Breast epithelium (tissue), 4 donors: ENCODE measurements at places on chromosomes 6 and 20. TPM values are rescaled to one million over a fixed set of nuclear protein-coding genes. Genes with fewer than 3 reads are reported as not detected.
A peak's percentile ranks its signal among the peaks of the same experiment; 100 is the strongest.

EEF1A2 gene
- 4.8 TPM for total RNA-seq

BPIFA1 gene
- total RNA-seq, result not detected

SEL1L2 gene
- total RNA-seq, result 7.4 TPM

SLX4IP gene
- 6.9 TPM for total RNA-seq

ZNF337 gene
- 25.9 TPM for total RNA-seq

FGD2 gene
- total RNA-seq, result 51.4 TPM

SLC32A1 gene
- not detected for total RNA-seq

LY6G6F gene
- total RNA-seq, result not detected

PPP1R14C gene
- 5.6 TPM for total RNA-seq

DNA sequence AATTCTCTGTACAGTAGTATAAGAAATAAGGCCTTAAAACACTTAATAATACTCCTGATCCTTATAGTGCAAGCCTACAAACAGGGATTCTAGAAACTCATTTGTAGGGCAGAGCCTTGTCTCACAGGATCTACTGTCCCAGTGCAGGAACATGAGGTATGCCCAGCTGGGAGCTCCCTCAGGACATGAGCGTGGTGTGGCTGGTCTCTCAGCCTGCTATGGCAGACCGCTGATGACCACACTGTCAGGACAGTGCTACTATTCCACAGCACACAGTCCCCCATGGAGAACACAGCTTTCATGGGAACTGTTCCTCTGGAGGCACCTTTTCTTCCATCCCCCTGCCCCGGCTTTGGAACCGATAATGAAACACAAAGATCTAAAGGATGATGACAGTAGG is 53.0 kb downstream of the SERAC1 start:
- DNase-seq, result no peak

- DNase-seq, result no peak
Observed at GRCh38 chr6:85516168-85516567, 66.3 kb downstream of the NT5E start.

GRCh38 chr20:41110930-41111577 is 26.3 kb upstream of the PLCG1 start:
- no peak for DNase-seq

- DNase-seq, result no peak
Observed at GRCh38 chr6:148491638-148492251, 149.1 kb downstream of the SASH1 start.

EYA2 gene
- 19.2 TPM for total RNA-seq

DNA sequence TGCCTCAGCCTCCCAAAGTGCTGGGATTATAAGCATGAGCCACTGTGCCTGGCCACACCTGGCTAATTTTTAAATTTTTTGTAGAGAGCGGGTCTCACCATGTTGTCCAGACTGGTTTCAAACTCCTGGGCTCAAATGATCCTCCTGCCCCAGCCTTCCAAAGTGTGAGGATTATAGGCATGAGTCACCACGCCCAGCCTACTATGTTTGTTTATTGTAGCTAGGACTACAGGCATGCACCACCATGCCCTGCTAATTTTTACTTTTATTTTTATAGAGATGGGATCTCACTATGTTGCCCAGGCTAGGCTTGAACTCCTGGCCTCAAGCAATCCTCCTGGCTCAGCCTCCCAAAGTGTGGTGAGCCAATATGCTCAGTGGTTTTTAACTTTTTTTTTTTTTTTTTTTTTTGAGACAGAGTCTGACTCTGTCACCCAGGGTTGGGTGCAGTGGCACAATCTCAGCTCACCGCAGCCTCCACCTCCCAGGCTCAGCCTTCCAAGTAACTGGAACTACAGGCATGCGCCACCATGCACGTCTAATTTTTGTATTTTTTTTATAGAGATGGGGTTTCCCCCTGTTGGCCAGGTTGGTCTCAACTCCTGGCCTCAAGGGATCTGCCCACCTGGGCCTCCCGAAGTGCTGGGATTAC is 12.0 kb upstream of the DDX43 start:
- DNase-seq, result no peak

SIRT5 gene
- 10.2 TPM for total RNA-seq

GRCh38 chr20:10060226-10060625 is 25.4 kb downstream of the ANKEF1 start:
- no peak for DNase-seq

SULF2 gene
- total RNA-seq, result 58.0 TPM

SLC44A4 gene
- 10.5 TPM for total RNA-seq

GRCh38 chr6:122651604-122652003 is 41.4 kb downstream of the PKIB start:
- DNase-seq, result no peak

PRICKLE4 gene
- 3.3 TPM for total RNA-seq

DNA sequence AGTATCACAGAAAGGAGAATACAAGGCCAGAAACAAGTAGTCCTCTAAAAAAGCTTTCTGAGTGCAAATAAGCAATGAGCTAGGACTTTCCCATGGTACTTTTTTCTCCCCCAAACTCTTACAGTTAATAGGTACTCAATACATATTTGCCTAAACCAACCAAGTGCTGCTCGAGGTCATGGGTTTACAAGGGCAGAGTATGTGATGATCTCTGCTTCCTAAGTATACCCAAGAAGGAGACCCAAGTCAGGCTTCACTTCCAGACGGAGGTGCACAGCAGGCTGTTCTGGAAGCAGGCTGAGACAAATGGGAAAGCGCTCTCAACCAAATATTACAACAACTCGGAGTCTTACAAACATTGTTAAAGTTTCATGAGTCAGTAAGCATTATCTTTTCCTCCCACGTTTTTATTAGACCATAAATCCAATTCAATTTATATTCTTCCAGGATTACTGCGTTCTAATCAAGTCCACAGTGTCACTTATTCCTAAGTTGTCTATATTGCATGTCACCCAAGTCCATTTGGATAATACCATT is 8.1 kb downstream of the FYN start:
- no peak for DNase-seq

DNA sequence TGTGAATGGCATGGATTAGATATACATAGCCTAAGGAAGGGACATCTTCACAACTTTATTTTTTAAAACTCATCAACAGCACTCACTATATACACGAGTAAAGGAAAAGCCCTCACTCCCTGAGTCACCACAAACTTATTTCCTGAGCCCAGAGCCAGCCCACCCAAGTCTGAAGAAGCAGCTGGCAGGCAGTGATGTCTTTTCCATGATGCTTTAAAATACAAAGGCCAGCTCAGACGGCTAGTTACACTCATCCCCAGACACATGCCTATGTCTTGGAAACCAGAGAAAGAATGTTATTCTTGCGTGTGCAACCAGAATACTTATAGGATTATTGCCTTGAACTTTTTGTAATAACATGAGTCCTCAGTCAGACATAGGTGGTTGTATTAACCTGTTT is 114.4 kb downstream of the ADGRG6 start:
- DNase-seq, result no peak

DNA sequence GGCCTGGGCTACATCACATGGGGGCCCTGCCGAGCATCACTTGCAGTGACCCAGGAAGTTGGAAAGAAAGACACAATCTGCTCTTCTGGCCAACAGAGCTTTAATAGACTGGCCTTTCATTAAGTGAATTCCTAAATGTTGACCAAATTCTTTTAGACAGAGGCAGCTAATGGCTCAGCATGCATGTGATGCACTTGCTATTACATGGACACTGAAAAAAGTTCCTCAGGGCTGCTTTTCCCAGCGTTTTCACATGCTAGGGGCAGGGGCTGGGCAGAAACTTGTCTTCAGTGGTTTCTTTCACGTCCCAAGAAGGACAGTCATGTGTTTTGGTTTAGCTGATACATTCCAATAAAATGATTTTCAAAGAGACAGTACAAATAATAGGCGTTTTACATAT is 651.0 kb upstream of the SLC35B3 start:
- no peak for DNase-seq

DNA sequence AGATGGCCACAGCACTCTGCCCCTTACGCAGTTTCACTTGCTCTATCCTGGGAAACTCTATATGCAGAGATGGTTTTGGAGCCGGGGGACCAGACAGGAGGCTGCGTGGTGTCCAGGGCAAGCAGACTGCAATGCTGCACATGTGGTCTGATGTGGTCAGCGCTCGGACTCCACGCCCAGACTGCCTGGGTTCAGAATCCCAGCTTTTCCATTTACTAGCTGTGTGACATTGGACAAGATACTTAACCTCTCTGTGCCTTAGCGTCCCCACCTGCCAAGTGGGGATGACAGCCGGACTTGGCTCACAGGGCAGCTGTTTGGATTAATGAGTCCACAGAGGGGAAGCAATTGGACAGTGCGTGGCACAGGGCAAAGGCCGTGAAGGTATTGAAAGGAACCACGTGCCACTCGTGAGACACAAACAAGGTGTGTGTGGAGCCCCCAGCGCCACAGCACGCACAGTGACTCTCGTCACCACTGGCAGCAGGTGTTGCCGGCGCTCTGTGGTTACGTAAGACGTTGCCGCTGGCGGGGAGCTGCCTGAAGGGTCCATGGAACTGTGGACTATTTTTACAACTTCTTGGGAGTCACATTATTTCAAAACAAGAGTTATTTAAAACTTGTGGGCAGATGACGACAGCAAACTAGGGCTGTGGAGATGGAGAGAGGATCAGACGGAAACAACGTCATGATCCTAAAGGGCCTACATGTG is 201.4 kb downstream of the PREX1 start:
- no peak for DNase-seq

GRCh38 chr6:26044140-26045064 is 42.8 kb upstream of the HFE start:
- no peak for DNase-seq

- DNase-seq, result peak; percentile 67
Observed at GRCh38 chr6:39309942-39310531, 4.2 kb downstream of the KCNK17 start.

- no peak for DNase-seq
Observed at GRCh38 chr6:16130437-16130891, 1.6 kb downstream of the MYLIP start.

DNA sequence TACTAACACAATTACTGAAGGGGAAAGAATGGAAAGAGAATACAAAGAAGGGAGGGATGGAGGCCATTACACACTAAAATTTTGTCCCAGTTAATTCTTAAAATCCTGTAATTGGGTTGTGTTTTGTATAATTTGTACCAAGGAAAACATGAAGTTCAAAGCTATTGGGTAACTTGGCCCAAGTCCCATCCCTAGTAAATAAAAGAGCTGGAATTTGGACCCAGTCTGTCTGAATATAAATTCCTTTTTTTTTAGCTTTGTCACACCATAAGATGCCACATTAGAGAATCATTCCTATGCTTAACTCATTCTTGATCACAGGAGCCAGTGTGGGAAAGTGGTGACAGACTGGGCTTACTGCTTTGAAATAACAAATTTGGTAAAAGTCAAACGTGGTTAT is 66.8 kb upstream of the CBLN4 start:
- no peak for DNase-seq

DNA sequence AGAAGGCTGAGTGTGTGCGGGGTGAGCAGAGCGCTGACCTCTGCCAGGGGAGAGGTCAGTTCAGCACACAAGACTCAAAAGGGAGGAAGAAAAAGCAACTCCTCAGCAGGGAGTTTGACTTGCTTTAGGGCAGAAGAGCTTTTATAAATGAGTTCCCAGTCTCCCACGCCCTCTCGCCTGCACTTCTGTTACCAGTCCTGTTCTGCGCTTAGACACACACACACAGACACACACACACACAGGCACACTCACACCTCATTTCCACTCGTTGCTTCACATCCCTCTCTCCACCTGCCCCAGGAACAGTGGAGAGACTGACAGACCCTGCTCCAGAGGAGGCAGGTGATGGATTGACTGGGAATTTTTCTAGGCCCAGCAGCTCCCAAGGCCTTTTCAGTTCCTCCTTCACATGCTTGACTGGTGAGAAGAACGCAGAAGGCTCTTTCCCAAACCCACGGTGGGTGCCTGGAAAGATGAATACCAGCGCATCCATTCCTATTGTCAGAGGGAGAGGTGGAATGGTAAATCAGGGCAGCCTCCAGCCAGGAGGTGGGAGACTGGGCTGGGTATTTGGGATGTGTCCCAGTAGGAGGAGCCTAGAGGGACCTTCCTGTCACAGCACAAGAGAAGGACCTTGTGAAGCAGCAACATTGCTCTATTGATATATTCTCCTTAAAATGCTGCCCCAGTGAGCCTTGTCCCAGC is 43.7 kb downstream of the JAG1 start:
- no peak for DNase-seq

DNA sequence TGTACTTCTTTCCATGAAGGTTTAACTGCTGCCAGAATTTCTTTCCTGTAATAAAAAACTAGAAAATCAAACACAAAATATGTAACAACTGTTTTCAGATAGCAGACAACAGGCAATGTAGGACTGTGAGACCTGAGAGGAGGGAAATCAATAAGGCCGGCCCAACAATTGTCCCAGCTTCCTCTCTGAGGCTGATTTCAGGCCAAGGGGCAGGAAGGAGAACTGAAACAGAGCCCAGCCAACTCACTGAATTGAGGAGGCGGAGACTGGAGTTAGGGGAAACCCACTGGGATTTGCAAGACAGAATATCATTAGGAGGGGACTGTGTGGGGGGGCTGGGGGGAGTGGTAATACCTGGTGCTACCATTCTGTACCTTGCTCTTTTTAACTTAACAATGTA is 42.2 kb downstream of the FLRT3 start:
- no peak for DNase-seq

PDSS2 gene
- total RNA-seq, result 13.5 TPM

GRCh38 chr20:47133809-47134456 is 222.6 kb downstream of the ZMYND8 start:
- no peak for DNase-seq

DNA sequence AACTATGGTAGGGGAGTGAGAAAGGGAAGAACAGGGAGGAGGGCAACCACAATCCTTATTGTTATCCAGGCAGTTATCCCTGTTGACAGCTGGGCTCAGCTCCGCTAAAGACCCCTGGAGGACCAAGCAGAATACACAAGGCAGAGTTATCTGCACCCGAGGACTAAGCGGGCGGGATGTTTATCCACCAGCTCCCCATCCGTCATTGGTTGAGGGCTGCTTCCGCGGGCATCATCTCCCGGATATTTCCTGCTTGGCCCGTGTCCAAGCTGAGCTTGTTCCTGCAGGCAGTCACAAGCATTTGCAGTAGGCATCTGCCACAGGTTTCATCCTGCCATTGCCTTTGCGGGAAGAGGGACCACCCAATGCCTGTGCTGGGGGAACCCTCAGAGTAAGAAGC is 102.1 kb downstream of the DLGAP4 start:
- no peak for DNase-seq

GRCh38 chr6:127090051-127090450 is 28.4 kb upstream of the RSPO3 start:
- no peak for DNase-seq

DNA sequence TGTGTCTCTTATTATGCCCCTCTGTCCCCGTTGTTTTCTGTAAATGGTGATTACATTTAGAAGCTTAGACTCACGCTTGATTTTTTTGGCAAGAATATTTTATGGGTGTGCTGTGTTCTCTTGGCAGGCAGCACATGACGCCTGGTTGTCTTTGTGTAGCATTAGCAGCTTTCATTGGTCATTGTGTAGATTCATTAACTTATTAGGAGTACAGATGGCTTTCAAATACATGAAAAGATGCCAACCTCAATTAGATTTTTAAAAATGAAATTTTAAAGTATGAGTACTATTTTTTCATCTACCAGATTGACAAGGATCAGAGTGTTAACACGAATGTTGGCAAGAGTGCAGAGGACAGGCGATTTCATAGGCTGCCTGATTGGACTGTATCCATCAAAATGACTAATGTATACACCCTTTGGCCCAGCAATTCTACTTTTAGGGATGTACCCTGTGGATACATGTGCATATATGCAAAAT is 15.2 kb downstream of the COX4I2 start:
- DNase-seq, result no peak

CDH4 gene
- total RNA-seq, result not detected

SYTL3 gene
- 7.5 TPM for total RNA-seq
